ENCODE measurements at places on chromosomes 2 and 18.

DNA sequence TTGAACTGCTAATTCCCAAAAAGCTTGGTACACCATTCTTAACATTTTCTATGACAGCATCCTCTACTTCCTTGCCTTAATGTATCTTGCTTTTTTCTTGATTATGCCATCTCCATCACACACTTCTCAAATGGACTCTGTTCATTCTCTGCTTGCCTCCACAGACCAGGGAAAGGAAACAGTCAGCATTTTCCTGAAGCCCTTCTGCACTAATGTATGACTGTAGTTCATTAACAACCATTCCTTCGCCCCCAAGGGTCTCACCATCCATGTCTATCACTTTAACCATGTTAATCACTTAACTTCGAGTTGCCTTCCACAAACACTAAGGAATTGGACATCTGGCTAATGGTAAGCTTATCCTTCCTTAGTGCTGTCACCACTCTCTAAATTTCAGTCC, 54.8 kb downstream of the COBLL1 start:
- DNase-seq: no peak

DNA sequence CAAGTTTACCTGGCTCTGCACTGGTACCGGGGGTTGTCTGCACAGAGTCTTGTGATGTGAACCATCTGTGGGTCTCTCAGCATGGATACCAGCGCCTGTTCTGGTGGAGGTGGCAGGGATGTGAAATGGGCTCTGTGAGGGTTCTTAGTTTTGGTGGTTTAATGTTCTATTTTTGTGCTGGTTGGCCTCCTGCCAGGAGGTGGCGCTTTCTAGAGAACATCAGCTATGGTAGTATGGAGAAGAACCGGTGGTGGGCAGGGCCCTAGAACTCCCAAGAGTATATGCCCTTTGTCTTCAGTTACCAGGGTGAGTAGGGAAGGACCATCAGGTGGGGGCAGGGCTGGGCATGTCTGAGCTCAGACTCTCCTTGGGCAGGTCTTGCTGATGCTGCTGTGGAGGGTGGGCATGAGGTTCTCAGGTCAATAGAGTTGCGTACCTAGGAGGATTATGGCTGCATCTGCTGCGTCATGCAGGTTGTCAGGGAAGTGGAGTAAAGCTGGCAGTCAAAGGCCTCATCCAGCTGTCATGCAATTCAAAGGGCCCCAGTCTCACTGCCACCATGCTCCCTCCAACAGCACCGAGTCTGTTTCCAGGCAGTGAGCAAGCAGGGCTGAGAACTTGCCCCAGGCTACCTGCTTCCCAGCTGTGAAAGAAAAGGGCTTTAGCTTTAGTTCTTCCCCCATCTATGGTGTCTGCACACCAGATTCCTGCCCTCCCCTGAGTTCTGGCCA, 278.0 kb downstream of the METTL4 start:
- DNase-seq: no peak

- no peak for DNase-seq
Measured at GRCh38 chr2:127704641-127705390, 3.5 kb downstream of the SFT2D3 start.

DNA sequence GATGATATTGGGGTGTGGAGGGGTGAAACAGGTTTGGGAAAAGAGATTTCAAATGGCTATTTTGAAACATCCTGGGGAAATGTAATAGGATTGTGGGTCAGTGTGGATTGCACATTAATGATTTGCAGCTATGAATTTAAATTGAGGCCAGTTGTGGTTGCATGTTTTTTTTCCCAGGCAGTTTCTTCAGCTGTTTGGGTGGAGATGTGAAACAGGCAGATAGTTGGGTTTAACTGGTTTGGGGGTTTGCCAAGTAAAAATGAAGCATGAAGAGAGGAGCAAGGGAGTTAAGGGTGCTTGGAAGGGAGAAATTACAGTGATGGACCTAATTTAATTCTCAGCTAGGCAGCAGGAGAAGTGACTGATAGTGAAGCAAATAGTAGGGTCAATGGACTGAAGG, 16.8 kb downstream of the GPD2 start:
- no peak for DNase-seq

DNA sequence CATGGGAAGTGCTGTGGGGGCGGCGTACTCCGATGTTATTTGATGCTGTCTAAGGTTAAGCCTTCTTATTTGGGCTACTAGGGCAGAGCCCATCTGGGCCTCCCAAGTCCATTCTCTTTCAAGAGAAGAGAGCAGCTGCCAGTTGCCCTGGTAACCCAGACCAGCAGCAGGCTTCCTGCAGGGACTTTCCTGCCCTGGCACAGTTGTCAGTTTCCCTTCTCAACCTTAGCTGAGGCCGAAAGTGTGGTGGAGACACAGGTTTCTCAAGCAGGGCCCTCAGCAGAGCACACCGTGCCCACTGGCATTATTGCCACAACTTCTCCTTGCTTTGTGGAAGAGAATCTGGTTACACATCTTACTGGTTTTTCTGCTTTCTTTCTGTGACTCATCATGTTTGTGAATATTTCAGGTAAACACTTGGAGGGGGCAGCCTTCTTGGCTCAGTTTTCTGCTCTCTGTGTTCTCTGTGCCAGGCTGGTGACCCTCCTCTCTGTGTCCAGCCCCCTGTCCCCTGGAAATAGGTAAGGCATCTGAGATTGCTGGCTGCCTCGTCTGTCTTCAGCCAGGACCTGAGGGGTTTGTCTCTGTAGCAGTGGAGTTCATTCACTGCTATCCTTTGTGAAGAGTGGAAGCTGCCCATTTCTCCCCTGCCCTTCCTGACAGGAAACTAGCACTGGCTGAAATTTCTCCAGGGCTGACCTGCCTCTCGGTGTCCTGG, 111.0 kb downstream of the B3GNT2 start:
- peak; percentile 49 for DNase-seq

Measured in retina (tissue), 1 donor.